ENCODE measurements at places on chromosomes 7 and 10.

DNA sequence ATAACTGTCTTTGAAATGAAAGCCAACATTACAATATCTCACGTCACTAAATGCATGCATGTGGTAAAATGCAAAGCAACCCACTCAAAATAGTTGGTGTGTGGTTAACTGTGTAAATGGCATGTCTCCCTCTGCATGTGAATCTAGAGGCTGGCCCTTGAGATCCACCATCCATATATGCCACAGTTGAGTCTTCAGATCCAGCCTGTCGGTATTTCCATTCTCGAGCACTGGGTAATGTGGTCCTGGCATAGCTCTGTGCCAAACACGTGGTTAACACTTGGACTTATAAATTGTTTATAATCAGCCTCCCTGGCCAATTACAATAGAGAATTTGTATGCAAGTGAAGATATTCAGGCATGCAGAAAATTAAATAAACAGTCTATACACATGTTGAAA, 90.3 kb downstream of the LYZL1 start:
- DNase-seq: peak; percentile 9

DNA sequence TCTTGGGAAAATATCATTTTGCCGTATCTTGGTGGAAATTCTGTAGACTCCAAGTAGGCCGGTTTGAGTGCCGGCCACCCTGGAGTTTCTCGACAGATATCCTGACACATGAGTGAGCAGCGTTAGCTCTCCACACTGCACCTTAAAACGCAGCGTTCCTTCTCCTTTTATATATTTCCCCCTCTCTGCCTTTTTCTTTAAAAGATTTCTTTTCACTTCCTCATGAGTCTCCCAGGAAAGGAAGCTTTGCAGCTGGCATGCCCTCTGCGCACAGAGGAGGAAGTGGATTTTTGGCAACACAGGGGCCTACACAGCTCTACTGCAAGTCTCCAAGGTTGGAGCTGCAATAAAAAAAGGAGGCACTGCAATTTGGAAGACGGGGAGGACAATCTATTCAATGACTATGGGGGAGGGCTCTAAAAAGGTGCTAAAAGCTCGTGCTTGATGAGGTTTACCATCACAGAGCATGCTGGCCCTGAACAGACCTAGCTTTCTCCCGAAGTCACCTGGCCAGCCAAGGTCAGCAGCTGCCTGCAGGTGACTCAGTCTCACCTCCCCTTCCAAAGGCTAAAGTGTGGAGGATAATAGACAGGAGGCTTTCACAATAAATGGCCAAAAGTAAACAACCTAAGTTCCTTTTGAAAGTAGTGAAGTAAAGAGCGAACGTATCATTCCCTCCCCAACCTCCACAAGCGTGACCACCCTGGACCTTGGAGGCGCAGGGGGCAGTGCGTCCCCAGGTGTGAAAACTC, 252.8 kb downstream of the ZMYND11 start:
- no peak for DNase-seq

GRCh38 chr7:155819186-155819585, 6.9 kb upstream of the SHH start:
- no peak for DNase-seq

- DNase-seq: no peak
Measured at GRCh38 chr7:148245381-148245780, 345.2 kb upstream of the C7orf33 start.

- no peak for DNase-seq
Measured at GRCh38 chr10:50396491-50397311, 145.4 kb upstream of the ASAH2 start.

- DNase-seq: no peak
Measured at GRCh38 chr7:151351027-151351426, 9.4 kb downstream of the NUB1 start.

- no peak for DNase-seq
Measured at GRCh38 chr7:12896316-12896715, 208.9 kb downstream of the ARL4A start.

GRCh38 chr7:3559278-3559677, 258.2 kb downstream of the SDK1 start:
- DNase-seq: peak; percentile 14

GRCh38 chr10:87671139-87671815, 11.6 kb downstream of the PAPSS2 start:
- DNase-seq: no peak

GRCh38 chr10:48592346-48592745, 12.5 kb downstream of the ARHGAP22 start:
- no peak for DNase-seq

DNA sequence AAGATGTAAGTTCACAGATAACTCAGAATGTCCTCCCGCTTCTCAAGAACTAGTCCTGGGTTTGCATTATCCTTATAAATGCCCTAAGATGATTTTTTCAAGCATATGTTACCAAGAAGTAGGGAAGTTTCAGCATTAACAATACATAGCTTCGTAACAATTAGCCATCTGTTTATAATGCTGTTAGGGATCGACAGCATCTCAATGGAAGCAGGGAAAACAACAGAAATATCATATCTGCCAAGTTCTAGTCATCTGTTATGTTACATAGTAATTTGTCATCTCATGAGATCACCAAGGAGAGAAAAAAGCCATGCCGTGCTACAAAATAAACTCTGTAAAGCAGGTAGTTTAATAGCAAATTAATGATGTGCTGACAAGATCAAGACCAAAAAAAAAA, 731.5 kb upstream of the C7orf33 start:
- no peak for DNase-seq

DNA sequence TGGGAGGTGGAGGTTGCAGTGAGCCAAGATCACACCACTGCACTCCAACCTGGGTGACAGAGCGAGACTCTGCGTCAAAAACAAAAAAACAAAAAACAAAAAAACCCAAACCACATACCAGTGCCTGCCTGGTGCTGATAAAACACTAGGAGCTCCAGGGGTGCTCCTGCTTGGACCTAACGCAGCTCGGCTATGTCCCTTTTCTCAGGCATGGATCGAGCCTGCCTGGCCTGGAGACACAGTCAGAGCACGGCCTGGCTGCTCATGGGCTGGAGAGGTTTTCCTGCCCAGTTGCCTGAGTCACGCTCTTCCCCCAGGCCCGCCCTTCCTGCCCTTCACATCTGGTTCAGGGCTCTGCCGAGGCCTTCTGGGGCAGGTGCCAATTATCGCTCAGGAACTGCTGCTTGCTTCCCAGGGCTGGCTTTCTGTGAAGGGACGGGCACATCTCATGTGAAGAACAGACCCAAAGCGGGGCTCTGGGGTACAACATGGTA, 12.6 kb upstream of the NPFFR1 start:
- DNase-seq: no peak

GRCh38 chr10:83816942-83817341, 322.4 kb upstream of the GHITM start:
- no peak for DNase-seq

GRCh38 chr7:1950452-1951158, 280.5 kb downstream of the ELFN1 start:
- DNase-seq: peak; percentile 45

DNA sequence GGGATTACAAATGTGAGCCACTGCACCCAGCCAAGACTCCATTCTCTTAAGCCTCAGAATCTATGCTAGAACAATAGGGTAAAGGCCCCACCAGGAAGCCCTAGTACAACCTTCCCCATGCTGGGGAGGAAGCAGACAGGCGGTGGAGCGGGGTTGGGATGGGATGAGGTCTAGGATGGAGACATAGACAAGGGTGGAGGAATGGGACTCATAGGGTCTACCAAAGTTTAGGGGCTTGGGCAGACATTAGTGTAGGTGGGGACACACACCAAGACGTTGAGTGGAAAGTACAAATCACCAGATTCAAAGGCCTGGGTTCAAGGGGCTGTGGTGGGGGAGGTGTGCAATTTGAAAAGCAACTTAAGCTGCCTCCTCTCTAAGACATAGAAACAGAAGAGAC, 19.3 kb downstream of the PRSS2 start:
- DNase-seq: no peak

- peak; percentile 99 for DNase-seq
Measured at GRCh38 chr7:108263425-108263824, 133.3 kb upstream of the LAMB4 start.

- no peak for DNase-seq
Measured at GRCh38 chr7:6478186-6478585, 30.4 kb upstream of the DAGLB start.

DNA sequence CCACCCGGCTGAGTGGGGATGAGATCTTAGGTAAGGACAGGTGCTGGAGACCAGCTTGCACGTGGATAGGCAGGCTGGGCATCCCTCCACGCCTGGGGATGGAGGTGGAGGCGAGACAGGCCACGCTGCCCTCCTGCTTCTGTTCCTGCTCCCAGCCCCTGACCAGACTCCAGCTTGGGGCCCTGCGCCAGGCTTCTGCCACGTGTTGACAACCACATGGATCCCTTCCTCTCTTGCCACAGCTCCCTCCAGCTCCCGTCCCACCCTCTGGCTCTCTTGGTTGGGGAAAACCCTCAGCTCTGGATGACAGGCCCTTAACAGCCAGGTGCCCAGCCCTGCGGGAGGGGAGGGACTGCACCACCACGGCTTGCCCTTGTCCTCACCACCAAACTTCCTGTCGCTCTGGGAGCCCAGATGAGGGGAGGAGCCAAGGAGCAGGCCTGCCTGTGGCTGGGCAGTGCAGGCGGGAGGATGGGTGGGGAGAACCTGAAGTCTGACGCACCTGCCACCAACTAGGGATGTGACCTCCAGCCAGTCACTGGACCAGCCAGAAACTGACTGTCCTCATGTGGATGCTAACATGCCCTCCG, 36.0 kb downstream of the KCNH2 start:
- peak; percentile 59 for DNase-seq

DNA sequence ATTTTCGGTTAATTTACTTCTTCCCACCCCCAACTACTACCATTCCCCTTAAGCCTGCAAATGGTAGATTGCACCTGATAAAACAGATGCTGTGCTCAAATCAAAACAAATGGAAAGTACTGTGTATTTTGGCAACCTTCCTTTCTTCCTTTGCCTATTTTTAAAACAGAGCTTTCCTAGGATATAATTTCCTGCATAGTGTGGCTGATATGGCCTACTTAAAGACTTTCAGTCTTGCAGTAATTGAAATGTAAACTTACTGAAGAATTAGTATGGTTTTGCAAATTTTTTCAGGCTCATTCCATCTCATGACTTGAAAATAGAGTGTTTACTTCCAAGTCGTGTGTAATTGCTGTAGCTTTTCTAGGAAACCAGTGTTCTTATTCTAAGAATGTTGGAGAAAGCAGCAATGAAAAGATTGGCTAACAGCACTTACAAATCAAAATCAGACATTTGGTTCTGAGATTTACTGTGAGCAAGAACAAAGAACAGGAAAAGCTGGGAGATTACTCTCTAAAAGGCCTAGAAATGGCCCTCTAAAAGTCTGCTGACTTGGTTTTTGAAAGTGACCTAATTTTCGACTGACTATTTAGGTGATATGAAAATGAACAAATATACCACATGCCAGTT, 52.0 kb downstream of the REEP3 start:
- DNase-seq: peak; percentile 87

DNA sequence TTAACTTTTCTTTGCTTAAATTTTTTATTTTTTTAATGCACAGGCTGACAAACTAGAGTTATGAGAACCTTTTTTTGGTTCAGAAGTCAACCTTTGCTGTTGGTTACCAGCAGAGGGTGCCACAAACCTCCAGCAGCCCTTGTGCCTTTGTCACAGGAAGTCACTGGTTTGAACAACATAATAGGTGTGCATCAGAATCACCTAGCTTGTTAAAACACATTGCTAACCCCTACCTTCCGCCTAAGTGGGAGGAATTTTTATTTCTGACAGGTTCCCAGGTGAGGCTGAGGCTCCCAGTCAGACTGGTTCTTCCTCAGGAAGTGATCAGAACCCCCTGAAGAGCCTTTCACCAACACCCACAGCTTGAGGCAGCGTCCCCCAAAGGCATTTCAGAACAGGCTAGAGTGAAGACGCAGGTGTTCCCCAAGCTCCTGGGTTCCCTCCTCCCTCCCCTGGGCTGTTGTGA, 22.6 kb upstream of the VDAC2 start:
- DNase-seq: peak; percentile 2

DNA sequence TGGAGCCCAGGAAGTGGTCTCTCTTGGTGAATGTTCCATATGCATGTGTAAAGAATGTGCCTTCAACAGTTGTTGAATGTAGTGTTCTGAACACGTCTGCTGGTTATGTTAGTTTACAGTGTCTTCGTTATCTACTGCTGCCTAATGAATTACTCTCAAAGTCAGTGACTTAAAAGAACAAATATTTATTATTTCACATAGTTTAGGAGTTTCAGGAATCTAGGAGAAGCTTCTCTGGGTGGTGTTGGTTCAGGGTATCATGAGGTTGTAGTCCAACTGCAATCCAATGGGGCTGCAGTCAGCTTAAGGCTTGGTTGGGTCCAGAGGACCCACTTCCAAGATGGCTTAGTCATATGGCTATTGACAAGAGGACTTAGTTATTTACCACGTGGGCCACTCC, 36.6 kb upstream of the IGFBP3 start:
- DNase-seq: no peak

GRCh38 chr7:50389961-50390360, 60.2 kb downstream of the FIGNL1 start:
- no peak for DNase-seq

DNA sequence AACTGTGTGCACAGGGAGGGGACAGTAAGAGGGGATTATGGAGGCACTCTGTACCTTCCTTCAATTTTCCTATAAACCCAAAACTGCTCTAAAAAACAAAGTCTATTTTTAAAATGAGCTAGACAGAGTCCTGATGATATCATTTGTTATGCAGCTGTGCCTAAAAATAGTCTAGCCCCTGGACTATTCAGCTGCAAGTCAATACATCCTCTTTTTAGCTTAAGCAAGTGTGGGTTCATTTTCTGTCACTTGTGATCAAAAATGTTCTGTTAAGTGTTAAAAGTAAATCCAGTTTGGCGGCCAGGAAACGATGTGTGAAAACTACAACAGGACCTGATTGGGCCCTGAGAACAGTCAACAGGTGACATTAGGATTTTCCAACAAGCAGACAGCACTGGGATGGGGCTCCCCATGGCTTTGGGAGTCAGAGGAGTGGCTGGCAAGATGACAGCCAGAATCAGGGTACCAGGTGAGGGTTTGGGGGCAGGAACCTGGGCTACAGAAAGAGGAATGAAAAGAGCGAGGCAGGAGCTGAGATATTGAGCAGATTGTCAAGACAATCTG, 33.9 kb downstream of the FAM107B start:
- no peak for DNase-seq

GRCh38 chr10:120327675-120328074, 129.4 kb upstream of the PLPP4 start:
- no peak for DNase-seq

DNA sequence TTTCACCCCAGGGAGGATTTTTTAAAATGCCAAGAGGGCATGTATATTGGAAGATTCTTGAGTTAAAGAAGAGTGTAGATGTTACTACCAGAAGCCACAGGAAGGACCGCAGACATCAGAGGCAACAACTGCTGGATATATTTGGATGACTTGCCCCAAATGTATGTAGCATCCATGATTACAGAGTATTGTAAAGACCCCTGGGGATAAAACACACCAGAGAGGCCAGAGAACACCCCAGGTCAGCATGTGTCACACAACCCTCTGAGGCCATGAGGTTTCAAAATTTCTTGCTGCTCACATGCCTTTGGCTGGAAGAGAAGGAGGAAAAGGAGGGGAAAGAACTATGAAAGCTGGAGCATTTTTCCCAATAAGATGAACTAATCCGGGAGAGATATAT, 108.0 kb upstream of the LSM8 start:
- no peak for DNase-seq

Measured in NCI-H1092 treated with DMSO at 0.1 percent for 48 hours (cell line).